Spinal cord (tissue), 10 donors: ENCODE measurements at places on chromosomes 4 and X. TPM values are rescaled to one million over a fixed set of nuclear protein-coding genes. Genes with fewer than 3 reads are reported as not detected.

DNA sequence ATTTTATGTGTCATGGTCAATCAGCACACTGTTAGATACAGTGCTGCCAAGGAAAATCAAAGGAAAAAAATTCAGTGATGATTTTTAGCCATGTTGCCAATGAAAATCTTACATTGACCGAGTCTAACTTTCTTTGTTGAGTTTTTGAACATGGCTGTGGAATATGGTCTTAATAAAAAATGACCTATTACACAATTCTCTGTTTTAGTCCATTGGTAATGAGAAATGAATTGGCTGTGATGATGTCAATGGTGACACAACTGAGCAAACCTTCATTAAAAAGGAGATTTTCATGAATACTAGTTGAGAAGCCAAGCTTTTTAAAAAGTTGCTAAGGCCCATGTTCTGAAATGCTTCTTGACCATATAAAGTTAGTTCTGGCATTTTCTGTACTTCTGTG is 225.9 kb upstream of the GYPA start:
- H3K27me3 ChIP-seq = no peaks in the 10 kb centered on the region
- no peaks in the 10 kb centered on the region for H3K36me3 ChIP-seq
- no peak overlapping the region for H3K4me3 ChIP-seq
- DNase-seq = no peak

- no peaks in the 10 kb centered on the region for H3K36me3 ChIP-seq
- no peak for DNase-seq
- no peak overlapping the region for H3K27ac ChIP-seq
- no peak overlapping the region for H3K4me3 ChIP-seq
- no peaks in the 10 kb centered on the region for H3K27me3 ChIP-seq
Observed at GRCh38 chr4:46249106-46249505, 125.3 kb upstream of the GABRG1 start.

GRCh38 chr4:26746802-26747213 is 113.8 kb upstream of the STIM2 start:
- no peak overlapping the region for H3K27ac ChIP-seq
- H3K4me1 ChIP-seq = no peaks in the 10 kb centered on the region
- H3K36me3 ChIP-seq = peaks cover 5% of the 10 kb centered on the region
- no peak for DNase-seq

- H3K27me3 ChIP-seq = peaks cover 80% of the 10 kb centered on the region
- no peak overlapping the region for H3K4me3 ChIP-seq
- peaks cover 11% of the 10 kb centered on the region for H3K4me1 ChIP-seq
- H3K27ac ChIP-seq = no peak overlapping the region
- no peaks in the 10 kb centered on the region for H3K36me3 ChIP-seq
- DNase-seq = no peak
Observed at GRCh38 chrX:629230-630006, 1.2 kb upstream of the SHOX start.

GRCh38 chr4:142079959-142080358 is 443.6 kb downstream of the IL15 start:
- H3K4me3 ChIP-seq = no peak overlapping the region
- H3K36me3 ChIP-seq = no peaks in the 10 kb centered on the region
- DNase-seq = no peak
- no peaks in the 10 kb centered on the region for H3K27me3 ChIP-seq
- H3K4me1 ChIP-seq = no peaks in the 10 kb centered on the region
- no peak overlapping the region for H3K27ac ChIP-seq

DNA sequence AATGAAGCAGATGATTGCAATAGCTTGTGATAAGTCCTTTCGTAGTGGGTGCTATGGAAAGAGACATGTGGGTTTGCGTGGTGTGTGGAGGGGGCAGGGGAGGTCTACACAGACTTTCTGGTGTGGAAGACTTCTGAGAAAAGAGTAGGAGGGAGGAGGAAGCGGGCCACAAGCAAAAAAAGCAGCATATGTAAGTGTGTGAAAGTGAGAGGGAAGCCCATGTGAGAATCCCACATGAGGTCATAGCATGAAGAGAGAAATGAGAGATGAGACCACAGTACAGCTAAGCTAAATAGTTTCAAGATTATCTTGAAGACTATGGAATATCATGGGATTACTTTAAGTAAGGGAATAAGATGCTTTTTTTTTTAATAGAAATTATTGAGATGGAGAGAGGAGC is 2039.9 kb upstream of the TENM3 start:
- no peak overlapping the region for H3K4me3 ChIP-seq
- no peak overlapping the region for H3K27ac ChIP-seq
- no peaks in the 10 kb centered on the region for H3K27me3 ChIP-seq
- H3K4me1 ChIP-seq = no peaks in the 10 kb centered on the region
- DNase-seq = no peak

GRCh38 chr4:41406113-41406516 is 131.8 kb upstream of the LIMCH1 start:
- no peak for DNase-seq
- no peak overlapping the region for H3K4me3 ChIP-seq
- H3K4me1 ChIP-seq = no peaks in the 10 kb centered on the region
- no peak overlapping the region for H3K27ac ChIP-seq
- H3K36me3 ChIP-seq = no peaks in the 10 kb centered on the region
- H3K27me3 ChIP-seq = no peaks in the 10 kb centered on the region

- H3K4me1 ChIP-seq = no peaks in the 10 kb centered on the region
- no peaks in the 10 kb centered on the region for H3K36me3 ChIP-seq
- H3K27me3 ChIP-seq = no peaks in the 10 kb centered on the region
- DNase-seq = no peak
- no peak overlapping the region for H3K27ac ChIP-seq
Observed at GRCh38 chr4:162341533-162341932, 177.7 kb upstream of the FSTL5 start.

GRCh38 chr4:163566257-163566796 is 71.8 kb downstream of the TMA16 start:
- H3K36me3 ChIP-seq = no peaks in the 10 kb centered on the region
- no peak overlapping the region for H3K4me3 ChIP-seq
- no peaks in the 10 kb centered on the region for H3K4me1 ChIP-seq
- H3K27ac ChIP-seq = no peak overlapping the region
- H3K27me3 ChIP-seq = no peaks in the 10 kb centered on the region
- DNase-seq = no peak

GRCh38 chr4:150974750-150975149 is 40.3 kb downstream of the LRBA start:
- H3K27ac ChIP-seq = no peak overlapping the region
- H3K4me1 ChIP-seq = no peaks in the 10 kb centered on the region
- no peak overlapping the region for H3K4me3 ChIP-seq
- no peaks in the 10 kb centered on the region for H3K27me3 ChIP-seq

DNA sequence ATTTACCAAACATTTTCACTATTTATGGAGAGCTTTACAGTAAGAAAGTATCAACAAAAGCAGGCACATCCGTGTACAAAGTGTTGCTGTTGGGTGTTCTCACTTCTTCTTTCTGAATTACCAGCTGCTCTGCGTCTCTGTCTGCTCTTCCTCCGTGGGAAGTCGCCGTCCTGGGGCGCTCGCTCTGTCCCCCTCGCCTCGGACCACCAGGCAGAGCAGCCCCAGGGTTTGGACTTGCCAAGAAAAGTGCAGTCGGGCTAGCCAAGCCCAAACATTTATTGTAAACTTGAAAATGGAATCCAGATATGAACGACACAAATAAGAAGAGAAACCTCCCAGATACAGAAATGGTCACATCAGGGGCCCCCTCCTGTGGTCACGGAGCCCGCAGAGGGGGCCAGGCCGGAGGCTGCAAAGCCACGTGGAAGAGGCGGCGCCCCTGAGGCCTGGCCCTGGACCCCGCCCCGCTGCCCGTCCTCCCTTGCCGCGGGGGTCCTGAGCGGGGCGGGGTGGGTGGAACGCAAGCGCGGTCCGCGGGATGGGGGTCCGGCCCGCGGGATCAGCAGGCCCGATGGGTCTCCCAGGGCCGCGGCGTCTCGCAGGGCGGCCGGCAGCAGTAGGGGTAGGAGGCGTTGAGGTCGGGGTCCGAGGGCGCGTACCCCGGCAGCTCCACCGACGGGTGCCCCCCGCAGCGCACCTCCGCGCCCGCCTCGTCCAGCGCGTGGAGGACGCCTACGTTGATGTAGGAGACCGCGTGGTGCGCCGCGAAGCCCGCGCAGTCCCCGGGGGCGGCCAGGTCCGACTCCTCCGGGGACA is 1.5 kb downstream of the TMEM271 start:
- peaks cover 46% of the 10 kb centered on the region for H3K4me1 ChIP-seq
- H3K27me3 ChIP-seq = peaks cover 44% of the 10 kb centered on the region

GRCh38 chr4:157882901-157883300 is 289.9 kb downstream of the GASK1B start:
- H3K4me1 ChIP-seq = no peaks in the 10 kb centered on the region
- no peak for DNase-seq
- H3K27me3 ChIP-seq = no peaks in the 10 kb centered on the region

GRCh38 chr4:15873117-15873516 is 65.4 kb downstream of the FGFBP1 start:
- H3K27me3 ChIP-seq = no peaks in the 10 kb centered on the region
- no peaks in the 10 kb centered on the region for H3K36me3 ChIP-seq
- H3K4me1 ChIP-seq = no peaks in the 10 kb centered on the region
- DNase-seq = no peak
- H3K4me3 ChIP-seq = no peak overlapping the region
- H3K27ac ChIP-seq = no peak overlapping the region

DNA sequence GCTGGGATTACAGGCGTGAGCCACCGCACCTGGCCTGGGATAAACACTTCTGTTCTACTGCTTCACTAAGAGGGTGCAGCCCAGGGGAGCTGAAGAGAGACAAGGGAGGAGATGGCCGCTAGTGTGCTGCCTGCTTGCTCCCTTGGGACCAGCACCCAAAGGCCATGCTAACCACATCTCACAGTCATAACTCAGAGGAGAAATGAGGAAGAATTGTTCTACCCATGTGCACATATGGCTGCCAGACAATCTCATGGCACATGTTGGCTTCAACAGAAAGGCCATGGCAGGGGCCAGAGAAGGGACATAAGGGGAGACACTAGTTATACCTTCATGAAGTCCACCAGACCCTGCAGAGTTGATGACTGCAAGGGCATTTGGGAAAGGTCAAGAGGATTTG is 22.4 kb downstream of the CLDN22 start:
- H3K27me3 ChIP-seq = no peaks in the 10 kb centered on the region
- no peaks in the 10 kb centered on the region for H3K4me1 ChIP-seq
- H3K36me3 ChIP-seq = peaks cover 7% of the 10 kb centered on the region
- no peak overlapping the region for H3K4me3 ChIP-seq

DNA sequence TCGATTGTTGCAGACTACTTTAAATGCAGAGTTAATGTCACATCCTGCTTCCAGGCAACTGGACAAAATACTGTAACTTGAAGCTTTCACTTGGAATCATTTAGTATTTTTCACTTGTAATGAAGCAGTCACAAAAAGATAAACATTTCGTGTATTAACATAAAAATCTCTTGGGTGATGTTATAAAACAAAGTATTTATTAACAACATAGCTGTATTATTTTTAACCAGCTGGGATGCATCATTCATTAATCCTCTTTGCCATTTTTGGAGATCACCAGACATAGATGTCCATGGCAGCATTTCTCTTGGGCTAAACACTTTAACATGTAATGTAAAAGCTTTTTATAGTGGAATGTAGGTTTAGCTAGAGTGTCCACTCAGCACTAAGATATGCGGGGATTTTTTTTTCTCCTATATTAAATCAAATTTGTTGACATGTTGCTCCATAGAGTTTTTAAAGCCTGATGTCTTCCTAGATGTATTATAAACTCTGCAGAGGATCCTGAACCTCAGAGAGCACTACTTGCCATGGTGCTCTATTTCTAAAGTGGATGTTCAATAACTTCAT is 193.7 kb upstream of the SPANXN4 start:
- DNase-seq = no peak
- H3K27me3 ChIP-seq = no peaks in the 10 kb centered on the region
- no peaks in the 10 kb centered on the region for H3K36me3 ChIP-seq
- no peak overlapping the region for H3K4me3 ChIP-seq
- no peaks in the 10 kb centered on the region for H3K4me1 ChIP-seq

- no peak overlapping the region for H3K4me3 ChIP-seq
- H3K27ac ChIP-seq = no peak overlapping the region
Observed at GRCh38 chrX:34900691-34901090, 41.9 kb upstream of the FAM47B start.

- peaks cover 4% of the 10 kb centered on the region for H3K4me1 ChIP-seq
- H3K4me3 ChIP-seq = no peak overlapping the region
- DNase-seq = no peak
Observed at GRCh38 chrX:54785901-54786300, 12.2 kb downstream of the ITIH6 start.

DNA sequence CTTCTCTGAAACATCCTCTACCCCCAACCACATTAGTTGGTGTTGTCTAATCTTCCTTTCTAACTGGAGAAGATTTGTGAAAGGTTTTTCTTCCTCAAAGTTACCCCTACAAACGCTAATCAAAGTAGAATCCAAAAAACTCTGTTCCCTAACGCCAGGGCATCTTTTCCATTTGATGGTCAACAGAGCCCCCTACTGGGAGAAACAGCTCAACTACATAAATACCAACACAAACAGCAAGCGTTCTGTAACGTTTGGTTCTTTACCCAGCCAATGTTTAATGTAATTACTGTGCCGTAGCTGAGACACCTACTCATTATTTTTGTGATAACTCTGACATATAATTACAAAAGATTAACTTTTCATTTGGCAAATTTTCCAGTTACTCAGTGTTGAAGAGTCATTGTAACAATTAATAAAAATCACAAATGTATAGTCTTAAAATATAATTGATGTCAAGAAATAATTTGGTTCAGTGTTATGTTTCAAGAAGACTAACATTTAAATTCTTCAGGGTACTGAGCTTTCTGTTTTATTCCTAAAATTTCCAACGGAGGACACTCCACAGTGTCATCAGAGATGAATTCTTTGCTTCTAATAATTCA is 94.9 kb upstream of the TBC1D9 start:
- H3K4me3 ChIP-seq = no peak overlapping the region
- no peaks in the 10 kb centered on the region for H3K36me3 ChIP-seq
- peak; percentile 72 for DNase-seq
- no peaks in the 10 kb centered on the region for H3K4me1 ChIP-seq
- H3K27me3 ChIP-seq = no peaks in the 10 kb centered on the region
- no peak overlapping the region for H3K27ac ChIP-seq

The USP27X gene
- 11.2 TPM for polyA plus RNA-seq

The RTL3 gene
- not detected for polyA plus RNA-seq

The OFD1 gene
- polyA plus RNA-seq = 28.8 TPM

The G6PD gene
- 45.5 TPM for polyA plus RNA-seq

The INTU gene
- 18.7 TPM for polyA plus RNA-seq

The C4orf46 gene
- polyA plus RNA-seq = 10.0 TPM

The ADGRA3 gene
- polyA plus RNA-seq = 37.1 TPM

The PDS5A gene
- polyA plus RNA-seq = 34.8 TPM

The CFP gene
- polyA plus RNA-seq = 3.4 TPM

The SLC2A9 gene
- 3.5 TPM for polyA plus RNA-seq

The RASL11B gene
- 9.2 TPM for polyA plus RNA-seq
